ENCODE measurements at places on chromosomes 6 and 20.

DNA sequence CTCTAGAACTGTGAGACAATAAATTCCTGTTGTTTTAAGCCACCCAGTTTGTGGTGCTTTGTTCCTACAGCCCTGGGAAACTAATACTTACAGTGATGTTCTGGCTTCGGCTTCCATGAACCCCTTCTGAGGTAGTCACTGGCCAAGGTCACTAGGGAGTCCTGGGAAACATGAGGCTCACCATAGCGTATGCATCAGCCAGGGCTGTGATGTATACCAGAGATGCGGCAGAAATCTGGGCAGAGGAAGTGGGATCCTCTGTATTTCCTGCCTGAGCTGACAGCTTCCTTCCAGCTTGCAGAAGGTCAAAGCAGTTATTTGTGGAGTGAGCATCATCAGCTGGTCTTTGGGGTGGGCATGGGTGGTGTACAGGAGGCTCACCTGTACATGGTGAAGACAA is 27.9 kb downstream of the KAT14 start:
- DNase-seq = no peak

DNA sequence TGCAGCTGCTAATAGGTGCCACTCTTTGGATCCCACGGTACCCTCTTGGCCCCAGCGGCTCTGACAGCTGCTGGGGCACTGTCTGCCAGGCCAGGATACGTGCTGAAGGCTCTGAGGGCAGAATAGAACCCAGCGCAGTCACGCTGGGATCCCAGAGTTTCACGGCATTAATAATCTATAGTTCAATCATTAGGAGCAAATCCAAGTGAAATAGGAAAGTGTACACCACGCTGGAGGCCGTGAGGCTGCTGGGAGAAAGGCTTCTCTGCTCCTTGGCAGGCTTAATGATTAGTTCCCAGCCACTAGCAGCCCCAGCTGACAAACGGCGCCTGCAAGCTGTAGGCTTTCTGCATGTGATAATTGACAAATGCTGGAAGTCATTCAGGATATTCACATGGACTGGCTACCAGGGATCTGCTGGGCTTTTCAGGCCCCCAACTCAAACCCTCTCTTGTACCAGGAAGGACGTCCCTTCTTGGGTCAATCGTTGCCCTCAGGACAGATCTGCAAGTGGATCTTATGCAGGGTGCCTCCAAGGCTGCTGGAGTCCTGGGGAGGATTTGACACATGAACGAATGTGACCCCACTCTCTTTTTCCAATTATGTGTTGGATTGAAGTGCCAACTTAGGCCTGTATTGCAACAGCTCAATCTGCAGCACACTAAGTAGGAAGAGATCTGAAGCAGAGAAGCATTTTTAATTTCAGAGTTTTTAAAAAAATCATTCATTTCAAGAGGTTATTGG is 50.1 kb upstream of the INSM1 start:
- DNase-seq = no peak

GRCh38 chr6:111589366-111589765 is 16.3 kb downstream of the TRAF3IP2 start:
- DNase-seq = no peak

- DNase-seq = peak; percentile 43
Observed at GRCh38 chr6:32947552-32948465, 5.1 kb downstream of the HLA-DMA start.

DNA sequence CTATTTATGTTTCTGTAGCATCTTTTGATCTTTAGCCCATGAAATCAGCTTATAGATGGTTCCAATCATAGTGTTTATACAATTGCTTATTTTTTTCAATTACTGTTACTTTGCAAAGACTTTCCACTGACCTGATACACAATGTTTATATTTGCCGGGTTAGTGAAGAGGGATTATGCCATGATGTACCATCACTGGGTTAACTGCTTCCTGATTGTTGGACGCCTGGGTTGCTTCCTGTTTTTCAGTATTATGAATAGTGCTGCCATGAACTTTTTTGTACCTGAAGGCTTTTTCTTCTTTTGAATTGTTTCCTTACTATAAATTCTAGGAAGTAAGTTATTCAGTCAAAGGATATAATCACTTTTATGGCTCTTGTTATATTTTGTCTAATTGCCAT is 6.9 kb downstream of the MANBAL start:
- no peak for DNase-seq

DNA sequence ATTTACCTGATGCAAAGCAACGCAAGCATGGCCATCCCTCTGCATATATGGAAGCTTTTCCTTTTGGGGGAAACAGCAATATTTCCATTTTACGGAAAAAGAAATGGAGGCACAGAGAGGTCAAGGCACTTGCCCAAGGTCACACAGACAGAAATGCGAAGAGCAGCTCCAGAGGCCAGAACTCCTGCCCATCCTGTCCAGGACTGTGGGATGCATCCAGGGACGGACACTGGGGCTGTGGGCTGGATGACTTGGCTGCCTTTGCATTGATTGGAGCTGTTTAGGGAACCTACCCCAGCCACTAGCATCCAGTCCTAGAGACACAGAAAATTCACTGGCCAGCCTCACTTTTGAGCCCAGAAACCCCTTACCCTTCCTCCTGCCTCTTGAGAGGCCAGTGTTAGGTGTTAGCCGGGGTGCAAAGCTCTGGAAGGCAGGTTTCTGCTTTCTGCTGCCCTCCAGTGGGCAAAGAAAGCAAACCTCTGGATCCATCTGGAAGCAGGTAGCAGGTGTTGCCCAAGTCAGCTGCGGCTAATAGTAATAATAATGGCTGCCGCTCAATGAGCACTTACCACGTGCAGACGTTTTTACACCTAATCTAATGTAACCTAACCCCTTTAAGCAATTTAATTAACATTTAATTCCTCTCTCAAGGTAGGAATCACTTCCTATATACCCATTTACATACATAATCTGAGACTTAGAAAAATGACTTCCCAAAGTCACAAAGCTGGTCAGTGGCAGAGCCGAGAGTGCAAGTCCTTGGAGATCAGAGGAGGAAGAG is 31.7 kb upstream of the CCN5 start:
- DNase-seq = peak; percentile 65

DNA sequence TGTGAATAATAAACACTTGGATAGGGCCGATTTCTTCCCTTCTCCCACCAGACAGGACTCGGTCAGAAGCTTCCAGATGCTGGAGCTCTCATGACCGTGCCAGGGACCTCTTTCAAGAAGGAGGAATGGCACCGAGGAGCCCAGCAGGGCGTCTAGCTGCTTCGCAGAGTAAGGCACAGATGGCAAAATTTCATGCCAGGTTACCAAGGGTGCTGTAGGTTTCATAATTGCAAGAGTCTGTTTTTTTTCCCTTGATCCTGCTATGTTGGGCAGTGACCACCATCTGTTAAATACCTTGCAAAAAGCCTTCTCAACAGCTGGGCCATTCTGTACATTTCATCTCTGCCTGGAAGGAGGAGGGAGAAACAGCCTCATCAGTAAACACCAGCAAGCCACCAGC is 111.8 kb downstream of the EDN3 start:
- no peak for DNase-seq

Data from activated CD4-positive, alpha-beta T cell treated with anti-CD3 and anti-CD28 coated beads for 4 hours (primary cell).